ENCODE measurements at places on chromosomes 6 and 20.

DNA sequence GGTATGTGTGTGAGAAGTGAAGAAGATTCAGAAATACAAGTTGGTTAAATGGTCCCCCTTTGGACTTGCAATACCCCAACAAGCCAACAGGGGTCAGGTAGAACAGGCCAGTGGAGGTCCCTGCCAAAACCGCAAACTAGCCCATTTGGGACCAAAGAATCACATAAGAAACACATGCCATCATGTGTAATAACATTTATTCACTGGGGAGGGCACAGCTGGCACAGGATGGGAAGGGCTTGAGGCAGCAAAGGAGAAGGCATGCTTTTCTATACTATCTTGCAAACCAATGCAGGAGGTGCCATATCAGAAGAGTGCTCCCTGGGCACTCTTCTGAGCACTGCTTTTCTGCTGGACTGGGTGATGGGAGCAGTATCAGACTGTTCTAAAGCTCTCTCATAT is 116.1 kb upstream of the TRAF3IP2 start:
- DNase-seq: no peak

DNA sequence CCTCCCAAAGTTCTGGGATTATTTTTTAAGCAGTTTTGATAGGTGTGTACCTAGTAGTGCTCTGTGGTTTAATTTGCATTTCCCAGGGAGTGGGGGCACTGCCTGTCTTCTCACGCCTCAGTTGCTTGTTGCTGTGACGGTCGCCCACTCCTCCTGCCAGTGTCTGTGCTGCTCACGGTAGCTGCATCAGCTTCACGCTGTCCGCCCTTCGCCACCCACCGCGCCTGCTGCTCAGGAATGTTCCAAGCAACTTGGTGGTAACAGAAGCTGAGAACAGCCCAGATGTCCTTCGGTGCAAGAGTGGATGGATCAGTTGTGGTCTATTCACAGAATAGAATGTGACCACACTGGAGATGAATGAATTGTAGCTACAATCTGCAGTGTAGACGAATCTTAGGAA is 22.9 kb downstream of the DNAJC5 start:
- no peak for DNase-seq

DNA sequence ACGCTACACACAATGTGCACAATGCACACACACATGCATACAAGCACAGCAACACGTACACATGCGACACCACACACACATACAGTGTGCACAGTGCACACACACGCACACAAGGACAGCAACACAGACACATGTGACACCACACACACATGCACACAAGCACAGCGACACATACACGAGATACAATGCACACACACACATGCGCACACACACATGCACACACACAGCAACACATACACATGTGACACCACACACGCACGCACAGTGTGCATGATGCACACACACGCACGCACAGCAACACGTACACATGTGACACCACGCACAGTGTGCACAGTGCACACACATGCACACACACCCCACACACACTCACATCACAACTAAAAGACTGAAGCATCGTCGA is 327.3 kb downstream of the THBS2 start:
- DNase-seq: no peak

DNA sequence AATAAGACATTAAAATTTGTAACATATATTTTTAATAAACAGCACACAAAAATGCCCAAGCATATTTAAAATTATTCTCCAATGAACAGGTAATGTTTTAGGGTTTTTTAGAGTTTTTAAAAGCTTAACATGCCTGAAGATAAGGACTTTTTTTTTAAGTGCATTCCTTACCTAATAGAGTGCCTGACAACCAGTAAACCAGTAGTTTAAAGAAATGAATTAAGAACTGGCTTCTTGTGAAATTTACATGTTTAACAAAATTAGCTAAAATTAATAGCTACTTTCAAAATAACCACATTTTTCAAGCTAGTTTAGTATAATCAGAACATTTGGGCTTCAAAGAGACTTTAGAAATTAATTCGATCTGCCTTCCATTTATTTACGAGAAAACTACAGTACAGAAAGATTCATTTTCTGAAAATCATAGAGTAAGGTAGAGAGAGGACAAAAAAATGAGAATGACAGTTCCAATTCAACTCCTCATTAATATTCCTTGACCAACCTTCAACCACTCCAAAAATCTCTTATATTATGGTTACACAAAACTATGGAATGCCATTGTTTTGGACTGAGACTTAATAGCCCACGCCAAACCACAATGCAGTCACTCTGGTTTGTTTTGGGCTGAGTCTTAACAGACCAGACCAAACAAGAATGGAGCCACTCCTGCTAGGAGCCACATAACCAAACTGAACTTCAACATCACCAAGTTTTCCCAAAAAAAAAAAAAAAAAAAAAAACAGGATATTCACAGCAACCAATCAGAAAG is 5.7 kb upstream of the PLN start:
- DNase-seq: no peak

GRCh38 chr6:1635305-1636010 is 25.7 kb downstream of the FOXC1 start:
- DNase-seq: no peak

DNA sequence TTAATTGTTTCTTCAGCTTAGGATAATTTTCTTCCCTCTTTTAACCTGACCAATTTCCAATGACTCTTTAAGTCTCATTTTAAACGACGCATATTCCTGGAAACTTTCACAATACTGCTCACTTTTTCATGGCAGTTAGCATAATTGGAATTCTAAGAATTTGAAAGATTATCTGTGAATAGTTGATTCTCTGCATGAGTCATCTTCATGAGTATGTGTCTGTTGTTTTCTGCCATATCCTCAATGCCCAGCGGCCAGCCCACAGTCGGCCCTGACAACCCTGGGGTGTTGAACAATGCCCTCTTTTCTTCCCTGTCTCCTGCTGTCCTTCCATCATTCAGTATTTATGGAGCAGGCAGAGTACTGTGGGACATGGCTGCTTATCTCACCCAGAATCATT is 554.2 kb downstream of the CDH26 start:
- peak; percentile 91 for DNase-seq

DNA sequence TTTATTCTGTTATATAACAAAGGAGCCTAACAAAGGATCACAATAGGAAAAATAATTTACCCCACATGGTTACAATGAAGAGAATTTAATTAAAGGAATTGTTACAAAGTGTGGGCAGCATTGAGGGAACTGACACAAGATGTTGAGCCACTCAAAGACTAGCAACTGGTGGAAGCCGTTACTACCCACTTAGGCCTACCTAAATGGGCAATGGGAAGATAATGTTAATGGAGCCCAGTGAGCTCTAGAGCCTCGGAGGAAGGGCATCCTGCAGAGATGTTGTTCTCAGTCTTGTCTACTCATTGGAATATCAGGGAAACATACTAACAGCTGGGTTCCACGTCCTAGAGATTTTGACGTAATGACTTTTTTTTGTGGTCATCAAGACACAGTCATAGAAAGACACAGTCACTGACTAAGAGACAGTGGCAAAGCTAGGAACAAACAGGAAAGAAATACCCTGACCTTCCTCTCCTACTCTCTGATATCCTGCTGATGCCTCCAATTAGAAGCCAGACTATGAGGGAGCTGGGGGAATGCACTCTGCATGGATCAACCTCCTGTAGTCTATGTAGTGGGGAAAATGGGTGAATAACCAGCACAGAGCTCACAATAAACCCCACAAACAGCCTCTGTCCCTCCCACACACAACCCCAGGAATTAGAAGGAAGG is 523.8 kb upstream of the FLRT3 start:
- DNase-seq: no peak

- DNase-seq: no peak
Observed at GRCh38 chr6:125793280-125793679, 2.5 kb downstream of the NCOA7 start.

DNA sequence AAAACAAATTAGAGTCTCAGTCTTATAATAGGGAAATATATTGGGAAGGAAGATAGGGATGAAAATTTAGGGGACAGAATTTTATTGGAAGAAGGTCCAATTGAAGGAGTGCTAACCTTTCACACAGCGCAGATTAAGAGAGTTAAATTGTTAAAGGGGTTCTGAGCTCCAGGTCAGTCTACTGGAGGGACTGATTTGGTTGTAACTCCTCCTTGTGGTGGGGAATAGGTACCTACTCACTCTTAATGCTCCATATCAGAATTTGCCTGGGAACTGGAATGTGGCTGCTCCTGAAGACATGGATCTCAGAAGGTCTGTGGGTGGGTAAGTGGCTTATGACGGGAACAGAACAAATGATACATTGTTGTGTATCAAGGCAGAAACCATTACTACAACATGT is 143.5 kb downstream of the FLRT3 start:
- no peak for DNase-seq

DNA sequence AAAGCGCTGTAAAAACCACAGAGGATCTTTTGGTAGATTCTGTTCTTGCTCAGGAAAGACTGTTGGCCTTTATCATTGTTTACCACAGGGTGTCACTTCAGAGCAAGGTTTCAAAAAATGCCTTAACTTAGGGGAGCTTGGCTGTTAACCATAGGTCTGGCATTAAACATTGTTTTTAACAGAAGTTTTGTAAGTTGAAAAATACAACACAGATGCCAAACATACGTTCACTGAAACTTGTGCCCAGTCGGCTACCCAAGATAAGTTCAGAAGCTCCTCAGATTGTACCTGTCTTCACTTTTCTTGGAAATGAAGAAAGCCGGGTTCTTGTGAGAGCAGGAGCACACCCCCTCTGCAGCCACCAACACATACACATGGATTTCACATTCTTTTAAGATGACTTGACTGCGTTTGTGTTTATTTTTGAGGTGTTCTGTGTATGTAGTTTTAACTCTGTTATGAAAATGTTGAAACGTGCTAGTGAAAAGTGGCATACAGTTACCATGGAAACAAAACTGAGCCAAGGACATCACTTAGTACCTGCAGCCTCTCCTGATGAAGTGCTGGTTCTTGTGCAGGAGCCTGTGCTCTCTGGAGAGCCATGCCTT is 64.9 kb downstream of the SYCP2L start:
- DNase-seq: peak; percentile 30

GRCh38 chr6:157981395-157982101 is at the start of gene SYNJ2:
Gene SYNJ2, plus strand, starts transcription at chr6:157981863. Its CDS starts 99 bp downstream, at chr6:157981962.
- peak; percentile 84 for DNase-seq

- DNase-seq: peak; percentile 0
Observed at GRCh38 chr6:5695260-5696245, 311.2 kb downstream of the NRN1 start.

DNA sequence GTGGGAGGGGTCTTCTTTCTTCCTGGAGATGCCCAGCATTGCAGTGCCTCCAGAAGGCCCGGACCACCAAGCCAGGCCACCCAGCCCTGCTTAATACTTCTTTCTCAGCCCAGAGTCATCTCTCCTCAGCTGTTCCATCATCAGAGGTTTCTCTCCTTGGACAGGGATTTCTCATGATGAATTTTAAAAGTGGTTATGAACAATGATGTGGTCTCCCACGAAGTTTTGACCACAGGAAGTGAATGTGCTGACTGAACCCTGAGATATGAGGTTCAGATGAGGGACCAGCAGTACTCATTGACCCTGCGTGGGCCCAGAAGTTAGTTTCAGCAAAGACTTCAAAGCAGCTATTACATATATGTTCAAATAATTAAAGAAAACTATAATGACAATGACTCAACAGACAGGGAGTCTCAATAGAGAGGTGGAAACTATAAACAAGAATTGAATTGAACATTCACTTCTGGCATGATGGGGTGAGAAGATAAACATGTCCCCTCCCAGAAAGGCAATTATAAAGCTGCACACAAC is 114.5 kb upstream of the SLC22A16 start:
- no peak for DNase-seq

GRCh38 chr6:53464927-53465460 is 79.9 kb downstream of the GCLC start:
- DNase-seq: no peak

DNA sequence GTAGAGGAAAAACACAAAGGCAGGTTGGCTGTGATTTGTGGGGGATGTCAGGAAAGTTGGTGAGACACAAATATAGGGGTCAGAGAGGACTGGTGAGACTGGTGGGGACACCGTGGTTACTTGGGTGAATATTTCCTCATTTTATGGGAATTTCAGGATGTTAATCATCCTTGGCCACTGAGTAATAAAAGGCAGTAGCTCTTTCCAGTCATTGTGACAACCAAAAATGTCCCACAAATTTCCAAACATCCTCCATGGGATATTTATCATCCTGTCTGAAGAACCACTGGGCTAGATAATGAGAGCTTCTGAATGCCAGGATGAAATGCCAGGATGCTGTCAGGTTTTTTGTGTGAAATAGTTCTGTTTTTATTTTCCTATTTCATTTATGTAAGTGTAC is 374.1 kb downstream of the CD109 start:
- DNase-seq: no peak

DNA sequence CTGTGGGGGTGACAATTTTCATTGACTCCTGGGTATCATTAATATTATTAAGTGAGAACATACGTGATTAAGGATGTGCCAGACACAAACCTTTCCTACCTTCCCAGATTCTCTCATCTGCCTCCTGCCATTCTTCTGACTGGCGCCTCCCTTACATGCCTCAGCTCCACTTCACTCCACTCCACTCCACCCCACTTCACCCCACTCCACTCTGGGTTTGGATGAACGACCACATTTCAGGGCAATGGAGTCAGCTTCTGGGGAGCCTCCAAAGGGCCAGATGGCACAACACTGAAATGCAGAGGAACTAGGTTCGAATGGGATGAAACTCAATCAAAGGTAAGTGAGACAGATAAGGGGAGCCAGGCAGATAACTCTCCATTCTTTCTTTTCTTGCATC is 40.5 kb upstream of the LRRC1 start:
- DNase-seq: no peak

DNA sequence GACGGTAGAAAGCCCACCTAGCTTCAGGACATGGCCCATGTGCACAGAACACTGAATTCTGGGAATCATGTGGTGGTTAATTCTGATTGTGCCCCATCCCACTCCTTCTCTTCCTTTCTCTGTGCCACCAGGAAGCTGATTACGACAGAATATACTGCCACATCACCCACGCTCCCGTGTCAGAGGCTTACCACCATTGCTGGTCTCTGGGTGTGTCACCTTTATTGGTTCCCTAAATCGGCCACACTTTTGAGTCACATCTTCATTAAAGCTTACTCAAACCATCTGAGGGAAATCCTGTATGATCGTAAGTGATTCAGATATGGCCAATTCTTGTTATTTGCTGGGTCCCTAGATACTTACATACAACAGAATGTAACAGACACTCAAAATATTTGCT is 3.1 kb downstream of the TRMT6 start:
- DNase-seq: no peak

- DNase-seq: peak; percentile 39
Observed at GRCh38 chr6:157760589-157761330, 62.3 kb upstream of the SNX9 start.

- no peak for DNase-seq
Observed at GRCh38 chr6:41289815-41290214, 3.3 kb upstream of the TREM1 start.

- no peak for DNase-seq
Observed at GRCh38 chr20:19003366-19004336, 190.1 kb downstream of the SCP2D1 start.

Data from SW480 (cell line).